ENCODE measurements at places on chromosomes 7 and 10. TPM values are rescaled to one million over a fixed set of nuclear protein-coding genes. Genes with fewer than 3 reads are reported as not detected.

DNA sequence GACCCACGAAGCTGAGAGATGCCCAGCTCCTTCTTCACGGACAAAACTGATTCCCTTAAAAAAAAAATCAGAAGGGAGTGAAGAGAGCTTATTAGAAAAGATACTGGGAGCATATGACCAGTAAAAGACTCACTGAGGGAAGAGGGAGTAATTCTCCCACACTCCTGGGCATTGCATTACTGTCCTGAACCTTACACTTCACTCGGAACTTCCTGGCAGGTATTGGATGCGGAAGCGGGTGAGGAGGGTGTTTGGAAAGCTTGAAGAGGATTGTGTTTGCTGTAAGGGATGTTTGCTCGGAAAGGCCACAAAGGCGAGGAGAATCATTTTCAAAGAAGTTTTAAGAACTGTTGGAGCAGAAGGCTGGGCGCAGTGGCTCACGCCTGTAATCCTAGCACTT lies 375 bp downstream of the HKDC1 start:
- H3K27ac ChIP-seq: no peak overlapping the region

DNA sequence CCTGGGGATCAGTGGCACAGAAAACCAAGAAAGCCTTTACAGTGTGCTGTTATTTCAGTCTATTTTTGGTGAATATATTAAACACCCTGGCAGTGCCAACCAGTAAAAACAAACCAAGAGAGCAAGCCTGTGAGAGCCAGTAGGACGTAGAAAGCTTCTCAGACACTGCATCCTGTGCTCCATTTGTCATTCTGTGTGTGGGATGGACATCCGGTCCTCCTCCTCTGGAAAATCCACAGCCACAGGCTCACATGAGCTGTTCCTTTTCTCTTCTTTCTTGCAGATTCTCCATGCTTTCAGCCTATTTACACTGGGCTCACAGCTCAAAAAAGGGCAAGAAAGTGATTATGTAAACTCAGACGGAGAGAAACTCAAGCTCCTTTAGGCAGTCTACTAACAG lies 119.7 kb upstream of the YAE1 start:
- DNase-seq: no peak
- no peak overlapping the region for H3K27ac ChIP-seq

DNA sequence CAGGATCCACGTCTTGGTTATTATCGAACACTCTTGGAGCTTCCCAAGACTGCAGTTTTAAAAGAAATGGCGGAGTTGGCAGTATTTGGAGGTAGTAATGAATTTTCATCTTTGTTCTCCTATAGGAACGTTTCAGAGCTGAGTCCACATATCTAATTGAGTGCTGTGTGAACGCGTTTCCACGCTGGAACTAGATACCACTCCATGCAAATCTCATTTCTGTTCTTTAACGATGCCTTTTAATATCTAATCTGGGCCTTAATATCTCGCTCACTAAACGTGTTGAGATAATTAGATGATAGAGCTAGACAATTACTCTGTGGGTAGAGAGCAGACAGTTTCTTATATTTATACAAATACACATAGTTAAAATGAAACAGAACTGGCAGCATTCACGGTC lies 523.6 kb downstream of the DNAJB6 start:
- no peak overlapping the region for H3K4me3 ChIP-seq
- peaks cover 22% of the 10 kb centered on the region for H3K4me1 ChIP-seq
- H3K36me3 ChIP-seq: peaks cover 10% of the 10 kb centered on the region
- DNase-seq: no peak

DNA sequence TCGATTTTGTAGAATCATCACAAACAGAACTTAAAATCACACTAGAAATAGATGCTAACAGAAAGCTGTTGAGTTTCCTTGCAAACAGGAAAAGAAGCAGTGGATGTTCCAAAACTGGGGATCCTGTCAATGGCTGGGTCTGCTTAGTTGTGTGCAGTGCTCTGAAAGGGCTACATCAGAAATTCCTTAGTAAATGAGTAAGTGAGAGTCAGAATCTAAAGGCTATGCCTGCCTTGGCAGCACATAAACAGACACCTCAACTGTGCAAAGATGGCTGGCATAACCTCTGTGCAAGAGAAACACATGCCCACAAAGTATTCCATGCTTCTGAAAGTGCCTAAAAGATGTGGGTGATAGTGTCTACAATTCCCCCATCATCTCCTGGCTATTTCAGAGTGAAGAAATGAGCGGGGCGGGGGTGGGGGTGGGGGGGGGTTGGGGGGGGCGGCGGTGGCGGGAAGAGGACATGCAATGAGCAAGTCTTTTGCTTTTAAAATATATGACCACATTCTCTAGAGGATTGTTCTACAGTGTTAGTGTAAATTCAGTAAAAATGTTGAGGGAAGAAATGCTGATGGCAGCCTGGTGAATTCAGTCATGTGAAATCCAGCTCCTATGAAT lies 138.1 kb upstream of the LAMB4 start:
- H3K27ac ChIP-seq: no peak overlapping the region
- DNase-seq: no peak
- no peaks in the 10 kb centered on the region for H3K36me3 ChIP-seq
- no peaks in the 10 kb centered on the region for H3K27me3 ChIP-seq
- no peak overlapping the region for H3K4me3 ChIP-seq
- H3K4me1 ChIP-seq: no peaks in the 10 kb centered on the region

DNA sequence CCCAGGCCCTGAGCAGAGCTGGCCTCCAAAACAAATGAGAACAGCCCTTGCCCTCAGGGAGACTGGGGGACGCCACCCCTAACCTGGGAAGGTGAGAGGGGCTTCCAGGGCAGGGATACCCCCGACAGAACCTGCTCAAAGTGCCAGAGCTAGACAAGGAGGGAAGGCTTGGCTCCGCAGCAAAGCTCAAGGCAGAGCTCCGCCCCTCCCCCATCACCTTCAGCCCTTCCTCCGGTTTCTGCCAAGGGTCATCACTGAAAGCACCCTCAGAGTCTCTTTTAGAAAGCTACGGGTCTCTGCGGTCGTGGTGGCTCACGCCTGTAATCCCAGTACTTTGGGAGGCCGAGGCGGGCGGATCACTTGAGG lies 73.4 kb upstream of the CUX1 start:
- no peak overlapping the region for H3K4me3 ChIP-seq
- peaks cover 28% of the 10 kb centered on the region for H3K4me1 ChIP-seq
- H3K27ac ChIP-seq: no peak overlapping the region

DNA sequence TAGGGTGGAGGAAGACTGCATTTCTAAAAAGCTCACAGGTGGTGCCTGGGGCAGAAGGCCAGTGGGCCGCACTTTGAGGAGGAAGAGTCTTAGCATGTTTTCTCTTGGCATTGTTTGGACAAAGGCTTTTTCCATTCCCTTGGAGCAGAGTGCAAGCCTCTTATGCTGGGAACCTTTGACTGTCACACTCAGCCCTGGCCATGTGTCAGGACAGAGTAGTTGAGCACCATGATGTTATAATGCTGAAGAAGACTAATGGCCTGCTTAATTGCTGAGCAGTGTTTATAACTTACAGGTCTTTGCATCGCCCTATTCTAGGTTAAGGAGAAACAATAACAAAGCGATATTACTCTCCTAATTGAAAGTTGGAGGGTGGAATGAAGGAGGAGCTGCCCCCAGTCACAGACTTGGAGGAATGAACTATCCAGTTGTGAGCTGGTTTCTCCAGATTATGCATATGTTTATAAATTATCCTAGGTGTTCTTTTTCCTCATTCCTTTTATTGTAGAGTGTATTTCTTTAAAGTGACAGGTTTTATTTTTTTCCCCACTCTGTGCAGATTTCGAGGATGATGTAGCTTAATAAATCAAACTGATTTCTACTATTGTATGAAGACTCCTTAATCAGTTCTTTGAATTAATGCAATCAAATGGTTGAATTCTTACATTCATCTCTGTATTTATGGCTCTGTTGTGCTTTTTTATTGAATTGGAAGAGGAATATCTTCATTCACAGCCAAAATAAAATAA lies 767.0 kb downstream of the LRMDA start:
- no peak overlapping the region for H3K27ac ChIP-seq
- DNase-seq: no peak
- no peak overlapping the region for H3K4me3 ChIP-seq
- no peaks in the 10 kb centered on the region for H3K4me1 ChIP-seq
- no peaks in the 10 kb centered on the region for H3K36me3 ChIP-seq

DNA sequence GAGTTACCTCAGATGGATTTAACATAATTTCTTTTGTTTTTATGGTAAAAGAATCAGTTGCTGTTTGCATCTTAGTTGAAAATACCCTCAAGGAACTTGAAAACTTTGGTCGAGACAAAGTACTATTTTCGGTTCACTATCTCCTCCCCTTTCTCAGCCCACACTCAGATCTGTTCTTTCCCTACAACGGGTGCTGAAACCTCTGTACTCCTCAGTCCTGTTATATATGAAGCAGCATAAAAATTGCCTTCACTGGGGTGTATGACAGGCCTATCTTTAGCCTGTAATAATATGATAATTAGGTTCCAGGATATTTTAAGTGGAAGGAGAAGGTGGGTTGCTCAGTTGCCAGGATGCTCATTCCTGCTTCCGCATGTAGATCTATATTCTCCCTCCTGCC lies 105.2 kb upstream of the NOBOX start:
- H3K4me1 ChIP-seq: no peaks in the 10 kb centered on the region
- no peak for DNase-seq
- H3K4me3 ChIP-seq: no peak overlapping the region
- no peaks in the 10 kb centered on the region for H3K36me3 ChIP-seq

- H3K27ac ChIP-seq: no peak overlapping the region
- DNase-seq: no peak
- H3K27me3 ChIP-seq: no peaks in the 10 kb centered on the region
- no peaks in the 10 kb centered on the region for H3K4me1 ChIP-seq
- no peaks in the 10 kb centered on the region for H3K36me3 ChIP-seq
Measured at GRCh38 chr7:68535266-68535665, 1063.0 kb upstream of the AUTS2 start.

JAKMIP3 gene
- total RNA-seq: 1.4 TPM

- no peak overlapping the region for H3K4me3 ChIP-seq
- no peaks in the 10 kb centered on the region for H3K4me1 ChIP-seq
Measured at GRCh38 chr7:108045154-108045553, 42.2 kb upstream of the LAMB1 start.

GRCh38 chr10:4704034-4704545 lies 121.9 kb upstream of the AKR1E2 start:
- H3K4me1 ChIP-seq: no peaks in the 10 kb centered on the region
- no peaks in the 10 kb centered on the region for H3K27me3 ChIP-seq
- no peak overlapping the region for H3K27ac ChIP-seq
- no peaks in the 10 kb centered on the region for H3K36me3 ChIP-seq
- DNase-seq: peak; percentile 29

HMX3 gene
- total RNA-seq: not detected

ZP3 gene
- total RNA-seq: 0.59 TPM

SMC3 gene
- 41.5 TPM for total RNA-seq

DNA sequence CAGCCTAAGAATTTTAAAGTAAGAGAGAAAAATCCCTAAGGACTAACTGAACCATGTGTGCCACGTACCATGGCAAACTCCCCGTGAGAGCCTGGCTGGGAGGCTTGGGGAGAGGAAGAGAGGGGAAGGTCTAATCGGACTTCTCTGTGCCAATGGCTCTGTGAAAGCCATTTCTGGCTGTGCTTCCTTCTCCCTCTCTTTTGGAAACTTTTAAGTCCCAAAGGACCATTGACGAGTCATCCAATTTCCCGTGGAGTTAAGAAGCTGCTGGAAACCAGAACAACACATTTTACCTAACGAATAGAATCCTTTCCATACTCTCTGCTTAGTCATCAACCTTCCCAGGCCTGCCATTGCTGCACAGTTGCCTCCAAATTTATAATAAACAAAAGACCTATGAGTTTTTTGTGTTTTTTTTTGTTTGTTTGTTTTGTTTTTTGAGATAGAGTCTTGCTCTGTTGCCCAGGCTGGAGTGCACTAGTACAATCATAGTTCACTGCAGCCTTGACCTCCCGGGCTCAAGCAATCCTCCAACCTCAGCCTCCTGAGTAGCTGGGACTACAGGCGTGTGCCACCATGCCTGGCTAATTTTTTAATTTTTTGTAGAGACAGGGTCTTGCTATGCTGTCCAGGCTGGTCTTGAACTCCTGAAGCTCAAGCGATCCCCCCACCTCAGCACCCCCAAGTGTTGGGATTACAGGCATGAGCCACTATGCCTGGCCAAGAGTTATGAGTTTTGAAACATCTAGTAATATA lies 13.2 kb downstream of the LAMB1 start:
- H3K36me3 ChIP-seq: no peaks in the 10 kb centered on the region
- H3K4me1 ChIP-seq: peaks cover 3% of the 10 kb centered on the region
- H3K27ac ChIP-seq: no peak overlapping the region
- DNase-seq: no peak
- peaks cover 2% of the 10 kb centered on the region for H3K27me3 ChIP-seq
- no peak overlapping the region for H3K4me3 ChIP-seq

DNA sequence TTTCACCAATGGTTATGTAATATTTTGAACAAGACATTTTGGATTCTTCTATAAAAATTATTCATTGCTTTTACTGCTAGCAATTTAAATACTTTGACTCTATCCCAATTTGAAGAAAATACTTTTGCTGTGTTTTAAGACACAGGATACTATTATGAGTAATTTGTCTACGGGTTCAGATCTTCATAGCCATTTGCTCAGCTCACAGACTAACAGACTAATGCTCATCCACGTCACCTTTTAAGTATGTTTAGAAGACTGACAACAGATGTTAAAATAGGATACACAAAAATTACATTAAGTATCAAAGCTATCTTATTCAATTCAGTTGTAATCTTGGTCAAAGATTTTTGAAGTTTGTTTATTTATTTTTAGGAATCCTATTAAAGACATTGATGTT lies 251.3 kb upstream of the CHRM2 start:
- no peak overlapping the region for H3K27ac ChIP-seq
- H3K27me3 ChIP-seq: no peaks in the 10 kb centered on the region

DNA sequence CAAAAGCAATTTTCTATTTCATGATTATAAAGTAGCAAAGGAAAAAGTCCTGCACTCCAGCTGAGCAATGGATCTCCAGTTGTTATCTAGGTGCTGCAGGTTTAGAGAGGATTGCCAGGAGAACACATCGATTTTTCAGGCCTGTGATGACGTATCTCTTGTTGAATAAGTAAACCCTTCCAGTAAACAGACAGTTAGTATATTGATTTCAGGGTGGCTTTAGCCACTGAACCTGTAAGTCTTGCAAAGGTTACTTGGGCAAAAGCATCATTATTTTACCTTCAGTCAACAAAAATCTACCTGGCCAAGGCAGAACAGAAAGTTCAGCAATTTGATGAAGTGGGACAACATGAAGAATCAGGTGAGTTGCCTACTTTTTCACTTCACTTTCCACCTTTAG lies 12.3 kb downstream of the EGFR start:
- H3K4me1 ChIP-seq: no peaks in the 10 kb centered on the region
- no peak overlapping the region for H3K27ac ChIP-seq
- H3K27me3 ChIP-seq: no peaks in the 10 kb centered on the region
- DNase-seq: no peak

KLF14 gene
- total RNA-seq: 0.22 TPM

DNA sequence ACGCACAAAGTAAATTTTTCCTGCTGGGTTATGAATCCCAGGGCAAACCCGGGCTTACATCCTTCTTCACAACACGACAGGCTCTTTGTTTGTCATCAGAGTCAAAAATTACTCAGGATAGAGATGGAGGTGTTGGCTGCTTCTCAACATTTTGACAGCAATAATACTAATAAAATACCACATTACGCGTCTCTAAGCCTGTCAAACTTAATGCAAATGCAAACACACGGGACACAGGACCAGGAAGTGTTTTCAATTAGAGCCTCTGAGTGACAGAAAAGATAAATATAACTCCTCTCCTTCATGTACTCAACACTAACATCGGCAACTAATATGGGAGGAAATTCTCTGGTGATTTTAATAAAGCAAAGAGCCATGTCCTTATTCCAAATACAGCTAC lies 128.4 kb downstream of the SFMBT2 start:
- no peak overlapping the region for H3K4me3 ChIP-seq
- H3K27me3 ChIP-seq: no peaks in the 10 kb centered on the region
- H3K4me1 ChIP-seq: peaks cover 5% of the 10 kb centered on the region
- no peaks in the 10 kb centered on the region for H3K36me3 ChIP-seq
- no peak for DNase-seq

GRCh38 chr10:122656308-122656705 lies 43.3 kb downstream of the C10orf120 start:
- H3K36me3 ChIP-seq: no peaks in the 10 kb centered on the region
- H3K4me3 ChIP-seq: no peak overlapping the region
- H3K27me3 ChIP-seq: no peaks in the 10 kb centered on the region
- H3K27ac ChIP-seq: no peak overlapping the region

Data from spinal cord (tissue), 10 donors.